Natural killer cell treated with Interleukin-12 subunit alpha and Interleukin-12 subunit beta and Interleukin-15 and Interleukin-18, amount 100 ng/mL, for 72 hours (primary cell): ENCODE measurements at places on chromosomes 12 and 14. TPM values are rescaled to one million over a fixed set of nuclear protein-coding genes. Genes with fewer than 3 reads are reported as not detected.

The PIWIL1 gene
- total RNA-seq: not detected

The GPHN gene
- total RNA-seq: 20.1 TPM

The OTUB2 gene
- total RNA-seq: 0.14 TPM

The DDN gene
- total RNA-seq: 0.48 TPM

The KRT72 gene
- not detected for total RNA-seq

DNA sequence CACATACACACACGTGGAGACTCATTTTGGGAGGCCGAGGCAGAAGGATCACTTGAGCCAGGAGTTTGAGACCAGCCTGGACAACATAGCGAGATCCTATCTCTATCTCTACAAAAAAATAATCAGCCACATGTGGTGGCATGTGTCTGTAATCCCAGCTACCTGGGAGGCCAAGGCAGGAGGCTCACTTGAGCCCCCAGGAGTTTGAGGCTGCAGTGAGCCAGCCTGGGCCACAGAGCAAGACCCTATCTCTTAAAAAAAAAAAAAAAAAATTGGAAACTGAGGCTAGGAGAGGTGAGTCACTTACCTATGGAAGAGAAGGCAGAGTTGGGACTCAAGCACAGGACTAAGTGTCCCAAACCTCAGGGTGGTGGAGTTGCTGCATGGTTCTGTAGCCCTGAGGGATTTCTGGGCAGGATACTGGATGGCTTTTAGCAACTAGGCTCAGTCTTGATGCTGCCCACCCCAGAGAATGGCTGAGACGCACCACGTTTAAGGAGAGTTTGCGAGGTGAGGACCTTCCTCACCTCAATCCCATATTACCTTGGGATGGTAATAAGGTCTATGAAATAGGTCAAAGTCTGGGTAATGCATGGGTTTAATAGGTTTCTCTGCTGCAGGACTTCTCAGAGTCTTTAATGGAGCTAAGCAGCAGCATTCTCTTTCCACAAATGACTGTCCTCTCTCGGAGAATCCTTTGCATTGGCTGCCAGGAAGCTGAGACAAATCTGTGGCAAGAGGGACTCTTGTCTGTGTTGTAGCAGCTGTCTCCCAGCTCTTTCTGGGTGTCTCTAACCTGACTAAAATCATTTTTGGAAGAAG lies 35.6 kb downstream of the SH2B3 start:
- DNase-seq: no peak

- DNase-seq: no peak
Observed at GRCh38 chr12:30519535-30519934, 176.1 kb downstream of the IPO8 start.

GRCh38 chr12:50057896-50058670 lies 687 bp downstream of the ASIC1 start:
- no peak for DNase-seq

DNA sequence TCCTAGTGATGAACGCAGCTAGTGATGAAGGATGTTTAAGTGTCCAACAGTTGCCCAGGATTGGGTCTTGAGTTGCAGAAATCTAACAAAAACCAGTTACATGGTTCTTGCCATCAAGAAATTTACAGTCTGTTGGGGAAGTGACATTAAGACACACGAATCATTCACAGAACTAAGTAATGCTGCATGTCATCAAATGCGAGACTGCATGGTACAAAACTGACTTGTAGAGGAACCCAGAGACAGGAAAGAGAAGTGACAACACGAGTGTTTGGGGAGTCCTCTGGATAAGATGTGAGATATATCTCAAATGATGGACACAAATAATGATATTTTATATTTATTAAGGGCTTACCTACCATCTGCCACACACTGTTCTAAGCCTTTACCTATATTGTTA lies 6.1 kb upstream of the SYNE3 start:
- no peak for DNase-seq

GRCh38 chr12:53939141-53940108 lies 794 bp downstream of the HOXC13 start:
- no peak for DNase-seq

DNA sequence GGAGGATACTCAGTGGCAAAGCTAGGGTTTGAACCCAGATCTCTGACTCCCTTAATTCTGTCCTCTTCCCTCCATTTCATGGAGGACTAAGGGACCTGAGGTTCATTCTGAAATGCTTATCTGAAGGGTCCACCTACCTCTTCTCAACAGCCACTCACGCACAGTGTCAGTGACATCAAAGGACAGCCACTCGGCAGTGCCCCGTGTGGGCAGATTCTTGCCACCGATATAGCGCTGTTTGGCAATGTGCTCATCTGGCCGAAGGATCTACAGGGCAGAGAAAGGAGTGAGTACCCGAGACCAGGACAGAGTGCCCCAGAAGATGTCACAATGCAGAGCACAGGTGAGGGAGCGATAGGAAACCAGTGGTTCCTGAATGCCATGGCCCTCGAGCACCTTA lies 10.8 kb downstream of the TGFB3 start:
- DNase-seq: no peak

DNA sequence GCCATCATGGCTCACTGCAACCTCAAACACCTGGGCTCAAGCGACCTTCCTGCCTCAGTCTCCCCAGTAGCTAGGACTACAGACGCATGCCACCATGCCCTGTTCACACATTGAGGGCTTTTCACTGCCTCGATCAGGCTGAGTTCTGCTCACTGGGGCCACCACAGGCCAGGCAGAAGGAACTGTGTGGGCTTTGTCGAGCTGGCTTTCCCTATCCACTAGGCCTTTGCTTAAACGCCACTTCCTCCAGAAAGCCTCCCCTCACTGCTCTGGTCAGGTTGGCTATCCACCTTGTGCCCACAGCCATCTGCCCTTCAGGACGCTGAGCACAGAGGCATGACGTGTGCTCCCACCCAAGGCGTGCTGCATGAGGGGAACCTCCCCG lies 45.2 kb downstream of the MLXIP start:
- no peak for DNase-seq

DNA sequence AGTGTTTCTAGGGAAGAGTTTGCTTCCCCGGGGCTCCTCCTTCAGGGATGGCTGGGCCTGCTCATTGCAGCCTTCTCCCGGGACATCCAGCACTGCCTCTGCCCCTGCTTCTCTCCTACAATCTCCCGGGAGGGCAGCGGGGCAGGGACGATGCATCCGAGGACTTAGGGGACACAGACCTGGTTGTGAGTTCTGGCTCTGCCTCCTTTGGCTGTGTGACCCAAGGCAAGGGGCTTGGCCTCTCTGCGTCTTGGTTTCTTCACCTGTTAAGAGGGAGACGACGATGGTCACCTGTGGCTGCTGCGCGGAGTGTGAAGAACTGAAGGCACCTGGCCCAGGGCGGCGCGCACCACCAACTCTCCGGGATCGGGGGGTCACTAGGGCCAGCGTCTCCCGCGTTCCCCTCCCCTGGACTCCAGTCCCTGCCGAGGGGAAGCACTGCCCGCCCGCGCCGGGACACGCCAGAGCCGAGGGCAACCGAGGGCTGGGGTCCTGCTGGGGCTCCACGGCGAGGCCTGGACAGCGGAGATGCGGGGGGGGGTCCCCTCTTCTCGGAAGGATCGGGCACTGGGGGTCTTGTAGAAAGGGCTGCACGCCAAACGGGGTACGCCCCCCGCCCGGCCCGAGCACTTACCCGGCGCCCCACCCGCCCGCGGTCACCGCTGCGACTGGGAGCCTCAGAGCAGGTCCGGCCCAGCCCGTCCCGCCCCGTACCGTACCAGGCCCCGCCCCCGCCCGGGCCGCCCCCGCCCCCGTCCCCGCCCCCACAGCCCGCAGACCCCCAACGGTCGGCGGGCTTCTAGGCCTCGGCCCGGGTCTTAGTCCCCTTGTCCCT lies at the start of gene HVCN1:
Gene HVCN1 (minus strand): TSS at position 670 of the 835 bp plus-strand sequence. CDS start 5,870 bp downstream, outside the sequence.
- DNase-seq: peak; percentile 74

- no peak for DNase-seq
Observed at GRCh38 chr12:123683964-123684363, 13.1 kb downstream of the TCTN2 start.

- DNase-seq: no peak
Observed at GRCh38 chr14:63670692-63671091, 29.0 kb upstream of the WDR89 start.

DNA sequence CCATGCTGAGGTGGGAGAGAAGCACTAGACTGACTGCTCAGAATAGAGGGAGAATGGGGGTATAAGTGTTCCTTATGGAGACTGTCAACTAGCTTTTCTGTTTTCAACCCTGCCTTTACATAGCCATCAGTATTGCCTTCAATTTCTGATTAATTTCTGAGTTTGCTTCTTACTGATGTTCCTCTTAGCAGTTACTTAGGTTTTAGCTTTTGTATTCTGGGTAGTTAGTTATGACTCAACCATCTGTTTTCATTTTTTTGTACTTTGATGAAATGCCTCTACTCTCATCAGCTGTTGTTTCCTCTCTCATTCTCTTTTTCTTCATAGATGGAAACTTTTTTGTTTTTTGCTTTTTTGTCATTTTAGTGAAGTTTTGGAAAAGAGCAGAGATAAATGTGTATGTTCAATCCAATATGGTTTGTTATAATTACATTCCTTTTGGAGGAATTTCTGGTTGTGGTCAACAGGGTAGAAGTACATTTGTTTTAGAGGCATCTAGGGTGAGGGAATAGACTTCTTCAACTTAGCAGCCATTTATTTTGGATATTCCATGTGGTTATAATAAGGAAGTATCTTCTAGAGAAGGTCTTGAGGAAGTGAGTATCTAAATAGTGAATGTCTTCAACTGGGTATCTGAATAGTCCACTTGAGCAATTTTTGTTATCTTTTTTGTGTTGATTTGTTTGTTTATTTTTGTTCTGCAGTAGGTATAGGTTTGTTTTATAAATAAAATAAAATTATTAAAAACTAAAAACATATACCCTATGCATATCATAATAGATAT lies 29.6 kb downstream of the PMCH start:
- no peak for DNase-seq

DNA sequence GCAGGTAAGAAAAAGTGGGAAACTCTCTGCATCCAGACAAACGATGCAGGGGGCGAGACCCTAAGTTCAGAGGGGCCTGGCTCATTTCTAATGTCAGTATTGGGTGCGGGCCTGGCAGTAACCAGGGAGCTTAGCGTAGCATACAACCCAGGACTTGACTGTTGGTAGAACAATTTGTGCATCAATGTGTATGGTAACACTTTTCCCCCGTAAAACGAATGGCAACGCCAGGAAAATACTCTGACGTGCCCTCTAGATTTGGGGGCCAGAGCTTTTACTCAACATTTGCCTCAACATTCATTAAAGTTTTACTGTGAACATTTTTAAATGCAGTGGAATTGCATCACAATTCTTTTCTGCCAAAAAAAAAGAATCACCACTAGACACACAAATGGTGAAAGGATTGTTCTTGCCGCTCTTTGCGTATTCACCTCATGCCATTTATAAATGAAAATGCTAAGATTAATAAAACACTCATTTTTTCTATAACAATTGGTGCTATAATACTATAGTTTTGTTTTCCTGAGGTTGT lies 867 bp downstream of the RHOJ start:
- DNase-seq: no peak

DNA sequence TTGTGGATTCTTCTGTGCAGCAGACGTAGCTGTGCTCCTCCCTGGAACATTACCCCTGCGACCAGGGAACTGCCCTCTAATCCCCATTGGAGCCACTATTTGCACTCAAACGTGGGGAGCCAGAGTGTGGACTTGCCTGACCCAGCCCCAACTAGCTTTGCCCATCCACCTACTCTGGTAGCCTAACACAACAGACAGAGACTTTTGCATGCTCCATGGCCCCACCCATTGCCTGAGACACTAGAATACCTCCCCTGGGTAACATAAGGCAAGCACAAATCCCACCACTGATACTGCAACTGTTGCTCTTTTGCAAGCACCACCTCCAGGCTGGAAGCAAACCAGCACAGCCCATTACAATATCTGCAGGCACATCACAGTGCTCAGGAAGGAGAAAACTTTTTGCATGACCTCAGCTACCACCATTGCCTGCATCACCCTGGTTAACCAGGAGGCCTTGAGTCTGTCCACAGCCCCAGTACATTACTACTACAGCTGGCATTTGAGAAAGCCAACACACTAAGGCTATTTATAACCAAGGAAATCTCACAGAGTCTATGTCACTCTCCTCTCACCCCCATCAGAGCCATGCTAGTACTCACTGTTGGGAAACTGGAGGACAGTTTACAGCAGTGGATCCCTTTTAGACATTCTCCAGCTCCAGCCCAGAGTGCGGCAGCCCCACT lies 15.0 kb downstream of the CEP128 start:
- DNase-seq: no peak

DNA sequence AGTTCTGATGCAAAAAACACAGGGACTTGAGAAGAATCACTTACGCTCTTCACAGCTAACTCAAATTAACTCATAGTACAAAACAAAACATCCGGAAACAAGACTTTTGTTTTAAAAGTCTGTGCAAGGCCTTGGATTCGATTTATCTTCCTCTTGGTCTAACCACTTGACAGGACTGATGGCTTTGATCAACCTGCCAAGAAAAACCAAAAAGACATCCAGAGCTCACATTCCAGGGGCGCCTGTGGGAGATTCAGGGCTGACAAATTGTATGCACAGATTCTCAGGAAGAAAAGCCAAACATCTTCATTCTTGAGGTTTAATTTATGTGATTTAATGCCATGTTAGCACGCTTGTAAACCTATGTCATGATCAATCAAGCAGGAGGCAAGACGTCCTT lies 129.1 kb upstream of the TMCC3 start:
- DNase-seq: no peak

DNA sequence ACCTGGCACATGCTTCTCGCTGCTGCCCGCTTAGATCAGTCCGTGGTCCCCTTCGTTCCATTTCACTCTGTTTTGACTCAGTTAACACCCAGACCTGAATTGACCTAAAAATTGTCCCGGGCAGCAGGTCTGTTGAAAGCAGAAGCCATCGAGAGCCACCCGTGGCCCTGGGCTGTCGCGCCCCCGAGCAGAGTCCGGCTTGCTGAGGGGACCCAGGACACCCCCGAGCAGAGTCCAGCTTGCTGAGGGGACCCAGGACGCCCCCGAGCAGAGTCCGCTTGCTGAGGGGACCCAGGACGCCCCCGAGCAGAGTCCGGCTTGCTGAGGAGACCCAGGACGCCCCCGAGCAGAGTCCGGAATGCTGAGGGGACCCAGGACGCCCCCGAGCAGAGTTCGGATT lies 50.2 kb upstream of the GALNT9 start:
- no peak for DNase-seq

DNA sequence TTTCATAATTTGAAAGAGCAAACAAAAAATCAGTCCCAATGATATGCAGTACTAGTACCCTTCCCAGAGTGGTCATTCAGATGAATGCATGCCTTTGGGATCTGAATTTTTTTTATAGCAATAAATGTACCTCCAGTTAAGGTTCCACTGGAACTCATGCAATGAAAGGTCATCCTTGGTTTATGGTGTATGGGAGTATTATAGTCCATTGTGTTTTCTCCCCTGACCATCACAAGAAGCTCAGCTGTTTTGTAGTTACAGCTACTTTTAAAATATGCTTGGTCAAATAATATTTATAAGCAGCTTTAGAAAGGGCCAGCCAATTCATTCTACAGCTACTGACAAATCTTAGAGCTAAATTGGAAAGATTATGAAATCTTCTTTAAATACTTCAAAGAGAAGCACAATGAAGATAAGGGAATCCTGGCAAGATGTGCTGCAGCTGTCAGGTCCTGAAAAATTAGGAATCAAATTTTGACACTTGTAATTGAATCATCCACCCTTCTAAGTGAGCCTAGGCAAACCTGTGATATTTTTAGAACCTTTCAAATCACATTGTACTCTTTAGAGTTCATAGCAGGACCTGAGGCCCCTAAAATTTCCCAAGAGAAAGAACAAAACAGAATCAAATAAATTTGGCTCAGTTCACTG lies 46.5 kb downstream of the IFT81 start:
- DNase-seq: no peak
